ENCODE measurements at places on chromosomes 5 and 9.

GRCh38 chr9:13267743-13268142 lies 11.7 kb downstream of the MPDZ start:
- peak; percentile 88 for DNase-seq

DNA sequence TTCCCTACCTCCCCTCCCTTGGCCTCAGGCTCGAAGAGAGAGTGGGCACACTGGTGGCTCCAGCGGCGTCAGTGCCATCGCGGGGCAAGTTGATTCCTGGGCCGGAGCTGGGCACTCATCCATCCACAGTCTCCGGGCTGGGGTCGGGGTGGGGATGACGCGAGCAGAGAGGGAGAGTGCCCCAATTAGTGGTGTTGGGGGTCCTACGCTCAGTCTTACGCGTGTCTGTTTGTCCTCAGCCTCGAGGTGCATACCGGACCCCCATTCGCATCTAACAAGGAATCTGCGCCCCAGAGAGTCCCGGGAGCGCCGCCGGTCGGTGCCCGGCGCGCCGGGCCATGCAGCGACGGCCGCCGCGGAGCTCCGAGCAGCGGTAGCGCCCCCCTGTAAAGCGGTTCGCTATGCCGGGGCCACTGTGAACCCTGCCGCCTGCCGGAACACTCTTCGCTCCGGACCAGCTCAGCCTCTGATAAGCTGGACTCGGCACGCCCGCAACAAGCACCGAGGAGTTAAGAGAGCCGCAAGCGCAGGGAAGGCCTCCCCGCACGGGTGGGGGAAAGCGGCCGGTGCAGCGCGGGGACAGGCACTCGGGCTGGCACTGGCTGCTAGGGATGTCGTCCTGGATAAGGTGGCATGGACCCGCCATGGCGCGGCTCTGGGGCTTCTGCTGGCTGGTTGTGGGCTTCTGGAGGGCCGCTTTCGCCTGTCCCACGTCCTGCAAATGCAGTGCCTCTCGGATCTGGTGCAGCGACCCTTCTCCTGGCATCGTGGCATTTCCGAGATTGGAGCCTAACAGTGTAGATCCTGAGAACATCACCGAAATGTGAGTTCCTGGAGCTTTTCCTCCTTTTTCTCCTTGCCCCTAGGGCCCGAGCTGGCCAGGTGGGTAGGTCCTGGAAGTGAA lies 861 bp downstream of the NTRK2 start:
- DNase-seq, result no peak

GRCh38 chr5:166947045-166947444 lies 1344.4 kb upstream of the WWC1 start:
- DNase-seq, result no peak

- no peak for DNase-seq
Observed at GRCh38 chr9:16671591-16672137, 198.8 kb downstream of the BNC2 start.

- DNase-seq, result no peak
Observed at GRCh38 chr9:37995348-37995737, 73.7 kb downstream of the SHB start.

DNA sequence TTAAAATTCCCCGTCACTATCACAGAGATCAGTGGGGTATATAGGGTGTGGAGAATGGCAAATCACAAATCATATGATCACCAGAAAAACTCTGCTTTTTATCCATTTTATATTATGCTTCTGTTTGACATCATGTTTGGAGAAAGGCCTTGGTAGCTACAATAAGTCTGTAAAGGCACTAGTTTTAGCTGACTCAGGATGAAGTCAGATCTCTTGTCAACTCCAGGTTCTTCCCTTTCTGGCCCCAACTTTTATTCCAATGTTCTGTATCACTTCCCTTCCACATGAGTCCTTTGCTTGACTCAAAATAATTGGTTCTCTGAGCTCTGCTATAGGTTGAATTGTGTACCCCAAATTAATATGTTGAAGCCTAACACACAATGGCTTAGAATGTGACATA lies 484.9 kb downstream of the PTPRD start:
- DNase-seq, result no peak

DNA sequence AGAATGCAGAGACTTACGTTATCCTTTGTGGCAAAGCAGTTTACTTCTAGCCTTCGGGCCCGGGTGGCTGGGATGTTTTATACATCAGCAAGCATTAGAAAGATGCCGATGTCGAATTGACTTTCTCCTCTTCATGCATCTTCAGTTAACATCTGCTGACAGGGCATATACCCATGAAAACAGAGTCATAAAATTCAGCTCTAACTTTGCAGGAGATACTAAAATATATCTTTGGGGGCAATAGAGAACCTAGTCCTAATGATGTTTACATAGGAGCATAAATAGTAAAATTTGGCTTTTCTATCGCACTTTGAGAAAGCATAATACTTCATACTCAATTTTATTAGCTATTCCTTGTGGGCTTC lies 247.9 kb downstream of the PRELID2 start:
- no peak for DNase-seq

DNA sequence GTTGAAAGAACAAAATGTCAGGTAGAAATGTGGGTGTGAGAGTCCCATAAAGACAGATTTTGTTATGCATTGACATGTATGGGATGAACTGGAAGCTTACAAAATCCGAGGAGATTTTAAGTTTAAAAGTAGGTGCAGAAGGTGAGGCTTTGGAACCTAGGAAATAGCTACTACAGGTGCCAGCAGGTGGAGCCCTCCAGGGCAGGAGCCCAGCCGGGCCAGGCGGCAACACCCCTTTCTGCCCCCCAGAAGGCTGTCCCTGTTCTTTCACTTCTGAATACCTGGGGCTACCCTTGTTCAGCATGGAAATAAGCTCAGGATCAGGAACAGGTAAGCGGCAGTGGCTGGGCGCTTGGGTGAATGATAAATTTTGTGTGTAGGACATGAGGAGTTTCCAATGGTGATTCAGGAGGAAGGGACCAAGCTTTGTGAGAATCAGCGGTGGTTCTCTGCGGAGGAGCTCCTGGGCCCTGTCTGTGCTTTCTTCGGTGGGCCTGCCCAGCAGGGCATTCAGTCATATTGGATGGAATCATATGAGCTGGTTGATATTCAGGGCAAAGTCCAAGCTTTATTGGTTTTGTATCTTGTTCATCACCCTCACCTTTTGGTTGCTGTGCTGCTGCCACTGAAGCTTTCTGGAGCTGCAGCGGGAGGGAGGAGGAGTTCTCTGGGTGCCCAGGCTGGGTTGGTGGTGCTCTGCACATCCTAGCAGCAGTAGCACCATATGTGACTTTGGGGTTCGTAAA lies 12.3 kb downstream of the PCBD2 start:
- DNase-seq, result peak; percentile 6

DNA sequence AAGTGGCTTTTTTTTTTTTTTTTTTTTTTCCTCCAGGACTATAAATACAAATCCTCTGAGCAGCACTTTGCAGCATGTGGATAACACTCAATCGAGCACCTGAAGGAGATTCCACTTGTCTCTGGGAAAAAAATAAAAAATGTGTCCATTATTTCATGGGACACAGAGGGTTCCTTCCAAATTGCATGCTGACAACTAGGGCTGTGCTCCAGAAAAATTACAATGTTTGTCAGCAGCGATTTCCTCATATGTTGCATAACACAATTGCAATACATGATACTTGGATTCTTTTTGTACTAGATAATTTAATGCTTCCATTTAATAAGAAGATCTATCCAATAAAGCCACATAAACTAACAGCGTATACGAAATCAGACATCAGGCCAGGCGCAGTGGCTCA lies 84.4 kb downstream of the CDH18 start:
- no peak for DNase-seq

DNA sequence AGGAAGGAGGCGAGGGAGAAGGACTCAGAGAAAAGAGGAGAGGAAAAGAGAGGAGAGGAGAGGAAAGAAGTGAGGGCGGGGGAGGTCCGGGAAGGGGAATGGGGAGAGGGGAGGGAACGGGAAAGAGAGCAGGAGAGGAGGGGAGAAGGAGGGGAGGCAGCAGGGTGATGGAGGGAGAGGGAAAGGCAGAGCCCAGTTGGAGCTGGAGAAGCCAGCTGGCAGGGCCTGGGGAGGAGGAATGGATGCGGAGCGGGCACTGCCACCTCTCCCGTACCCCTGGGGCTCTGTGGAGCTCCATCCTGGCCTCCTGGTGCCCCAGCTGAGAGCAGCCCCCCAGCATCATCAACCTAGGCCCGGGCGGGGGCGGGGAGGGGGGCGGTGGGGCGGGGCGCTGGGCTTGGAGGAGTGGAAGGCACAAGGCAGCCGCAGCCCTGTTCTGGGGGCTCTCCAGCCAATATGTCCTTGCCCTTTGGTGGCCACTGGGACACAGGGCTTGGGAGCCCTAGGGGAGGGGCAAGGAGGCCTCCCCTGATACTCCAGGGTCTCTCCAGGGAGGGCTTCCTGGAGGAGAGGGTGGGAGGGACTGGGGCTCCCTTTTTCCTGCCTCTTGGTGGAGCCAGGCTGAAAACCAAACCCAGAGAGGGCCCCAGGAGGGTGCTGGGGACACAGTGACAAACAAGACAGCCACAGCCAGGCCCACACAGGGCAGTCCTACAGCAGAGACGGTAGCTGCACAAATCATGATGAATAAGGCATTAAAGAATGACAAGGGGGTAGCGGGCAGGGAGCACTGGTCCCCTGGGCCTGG lies 123.7 kb downstream of the C9orf50 start:
- DNase-seq, result no peak

GRCh38 chr5:132266836-132267160 lies 9.3 kb downstream of the PDLIM4 start:
- DNase-seq, result no peak

- DNase-seq, result peak; percentile 79
Observed at GRCh38 chr5:139647506-139648204, 494 bp upstream of the CXXC5 start.

DNA sequence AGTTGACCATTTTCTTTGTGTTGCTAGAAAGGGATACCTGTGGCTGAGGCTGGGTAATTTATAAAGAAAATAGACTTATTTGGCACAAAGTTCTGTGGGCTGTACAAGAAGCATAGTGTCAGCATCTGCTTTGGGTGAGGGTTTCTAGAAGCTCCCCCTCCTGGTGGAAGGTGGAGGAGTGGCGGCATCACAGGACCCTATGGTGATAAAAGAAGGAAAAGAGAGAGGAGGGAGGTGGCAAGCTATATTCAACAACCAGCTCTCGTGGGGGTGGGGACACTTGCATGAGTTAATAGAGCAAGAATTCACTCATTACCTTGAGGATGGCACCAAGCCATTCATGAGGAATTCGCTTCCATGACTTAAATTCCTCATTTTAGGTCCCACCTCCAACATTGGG lies 2041.4 kb upstream of the CDH9 start:
- peak; percentile 21 for DNase-seq

GRCh38 chr5:166906991-166907713 lies 1384.3 kb upstream of the WWC1 start:
- DNase-seq, result no peak

DNA sequence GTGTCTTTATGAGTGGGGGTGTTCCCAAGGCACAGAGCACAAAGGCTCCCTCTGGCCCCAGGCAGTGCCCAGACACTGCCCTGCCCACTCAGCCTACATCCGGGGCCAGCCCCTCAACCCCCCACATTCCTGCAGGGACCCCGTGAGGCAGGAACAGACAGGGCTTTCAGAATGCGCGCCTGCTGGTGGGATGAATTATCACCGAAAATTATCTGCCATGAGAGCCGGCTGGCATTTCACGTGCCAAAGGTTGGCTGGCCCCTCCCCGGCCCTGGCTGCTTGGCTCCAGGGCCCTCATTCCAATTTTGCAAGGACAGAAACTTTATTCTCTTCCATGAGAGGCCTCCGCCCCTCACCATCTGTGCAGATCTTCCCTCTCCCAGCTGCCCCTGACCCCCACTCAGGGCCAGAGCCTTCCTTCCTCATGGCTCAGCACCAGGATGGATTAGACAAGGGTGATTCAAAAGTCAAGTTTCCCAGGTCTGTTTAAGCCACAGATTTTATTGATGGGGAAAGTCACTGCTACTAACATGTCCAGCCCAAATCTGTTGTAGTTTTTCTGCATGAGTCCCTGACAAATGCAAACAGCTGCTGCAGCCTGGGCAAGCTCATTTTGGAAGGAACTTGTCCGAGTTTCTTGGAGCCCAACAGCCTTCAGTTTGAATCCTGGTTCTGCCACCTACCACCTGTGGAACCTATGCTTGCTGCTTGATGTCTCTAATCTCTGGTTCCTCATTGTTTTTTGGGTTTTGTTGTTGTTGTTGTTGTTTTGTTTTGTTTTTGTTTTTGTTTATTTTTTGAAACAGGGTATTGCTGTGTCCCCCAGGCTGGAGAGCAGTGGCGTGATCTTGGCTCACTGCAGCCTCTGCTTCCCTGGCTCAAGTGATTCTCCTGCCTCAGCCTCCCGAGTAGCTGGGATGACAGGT lies 32.3 kb upstream of the WDR38 start:
- DNase-seq, result no peak

GRCh38 chr5:57539281-57539701 lies 56.7 kb upstream of the ACTBL2 start:
- DNase-seq, result no peak

DNA sequence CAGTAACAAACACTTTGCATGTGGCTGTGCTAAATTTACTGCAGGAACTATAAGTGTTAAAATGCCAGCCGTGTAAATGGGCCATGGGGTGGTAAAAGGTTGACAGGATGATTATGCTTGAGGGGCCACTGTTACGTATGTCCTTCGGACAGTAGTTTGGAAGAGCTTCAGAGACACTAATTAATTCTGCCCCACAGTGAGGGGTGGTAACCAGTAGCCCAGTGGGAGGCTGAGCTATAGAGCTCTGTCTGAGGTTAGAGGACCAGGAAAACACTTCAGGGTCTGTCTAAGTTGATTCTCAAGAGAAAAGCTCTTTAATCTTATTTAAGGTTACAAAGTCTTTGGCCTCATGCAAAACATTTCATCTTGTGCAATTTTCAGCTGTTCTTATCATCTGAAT lies 176.6 kb downstream of the DMRTA1 start:
- DNase-seq, result no peak

GRCh38 chr9:6106711-6107339 lies 91.4 kb upstream of the RANBP6 start:
- peak; percentile 100 for DNase-seq

DNA sequence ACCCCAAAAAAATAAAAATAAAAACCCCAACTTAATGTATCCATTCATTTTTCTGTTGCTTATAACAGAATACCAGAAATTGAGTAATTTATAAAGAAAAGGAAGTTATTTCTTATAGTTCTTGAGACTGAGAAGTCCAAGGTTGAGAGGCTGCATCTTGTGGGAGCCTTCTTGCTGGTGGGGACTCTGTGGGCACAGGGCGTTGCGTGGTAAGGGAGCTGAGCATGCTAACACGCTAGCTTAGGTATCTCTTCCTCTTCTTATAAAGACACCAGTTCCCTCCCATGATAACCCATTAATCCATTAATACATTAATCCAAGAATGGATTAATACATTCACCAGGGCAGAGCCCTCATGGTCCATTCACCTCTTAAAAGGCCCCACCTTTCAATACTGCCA lies 150.9 kb downstream of the ZSWIM6 start:
- DNase-seq, result no peak

DNA sequence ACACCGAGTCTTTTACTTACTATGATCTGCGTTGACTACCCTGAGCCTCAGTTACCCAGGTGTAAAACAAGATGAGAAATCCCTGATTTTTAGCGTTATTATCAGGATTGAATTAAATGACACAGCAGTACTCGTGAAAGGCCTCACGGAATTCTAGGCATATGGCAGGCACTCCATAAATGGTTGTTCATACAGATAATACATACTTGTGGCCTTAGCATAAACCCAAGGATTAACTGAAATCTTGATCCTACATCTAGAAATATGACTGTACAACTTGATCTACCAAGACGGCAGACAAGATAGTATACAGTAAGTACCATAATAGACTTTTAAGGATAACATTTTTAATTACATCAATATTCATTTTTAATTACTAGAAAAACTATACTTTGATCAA lies 409.8 kb downstream of the BNC2 start:
- DNase-seq, result no peak

GRCh38 chr9:126661521-126662251 lies 48.0 kb downstream of the LMX1B start:
- no peak for DNase-seq

Data from OCI-M1 (cell line).